ENCODE measurements at places on chromosomes 12 and 14.

GRCh38 chr12:33770652-33771051, 251.6 kb upstream of the ALG10 start:
- DNase-seq: no peak

DNA sequence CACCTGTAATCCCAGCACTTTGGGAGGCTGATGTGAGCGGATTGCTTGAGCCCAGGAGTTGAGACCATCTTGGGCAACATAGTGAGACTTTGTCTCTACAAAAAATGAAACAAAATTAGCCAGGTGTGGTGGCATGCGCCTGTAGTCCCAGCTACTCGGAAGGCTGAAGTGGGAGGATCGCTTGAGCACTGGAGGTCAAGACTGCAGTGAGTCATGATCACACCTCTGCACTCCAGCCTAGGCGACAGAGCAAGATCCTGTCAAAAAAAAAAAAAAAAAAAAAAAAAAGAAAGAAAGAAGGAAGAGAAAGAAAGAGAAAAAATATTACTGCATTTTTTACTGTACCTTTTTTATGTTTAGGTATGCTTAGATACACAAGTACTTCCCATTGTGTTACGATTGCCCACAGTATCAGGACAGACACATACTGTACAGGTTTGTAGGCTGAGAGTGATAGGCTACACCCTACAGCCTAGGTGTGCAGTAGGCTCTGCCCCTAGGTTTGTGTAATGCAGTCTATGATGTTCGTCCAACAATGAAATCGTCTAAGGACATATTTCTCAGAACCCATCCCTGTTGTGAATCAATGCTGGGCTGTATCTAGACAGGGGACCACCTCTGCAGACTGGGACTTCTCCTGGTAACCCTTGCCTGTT, 160.4 kb upstream of the PWP1 start:
- no peak for DNase-seq

DNA sequence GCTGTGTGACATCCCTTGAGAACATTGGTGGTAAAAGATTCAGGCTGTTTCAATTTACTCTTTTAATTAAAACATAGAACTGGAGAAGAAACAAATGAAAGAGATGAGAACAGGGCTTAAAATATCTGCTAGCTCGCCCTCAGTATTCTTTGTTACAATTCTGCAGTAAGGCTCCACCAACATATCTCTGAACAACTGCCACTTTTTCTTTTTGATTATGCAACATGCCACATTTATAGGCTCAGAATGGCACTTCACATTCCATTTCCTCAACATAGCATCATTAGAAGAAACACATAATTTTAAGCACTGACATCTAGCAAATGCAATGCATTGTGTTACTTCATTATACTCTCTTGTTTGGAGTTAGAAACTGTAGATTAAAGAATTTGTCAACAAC, 1315.2 kb downstream of the LRFN5 start:
- DNase-seq: no peak

DNA sequence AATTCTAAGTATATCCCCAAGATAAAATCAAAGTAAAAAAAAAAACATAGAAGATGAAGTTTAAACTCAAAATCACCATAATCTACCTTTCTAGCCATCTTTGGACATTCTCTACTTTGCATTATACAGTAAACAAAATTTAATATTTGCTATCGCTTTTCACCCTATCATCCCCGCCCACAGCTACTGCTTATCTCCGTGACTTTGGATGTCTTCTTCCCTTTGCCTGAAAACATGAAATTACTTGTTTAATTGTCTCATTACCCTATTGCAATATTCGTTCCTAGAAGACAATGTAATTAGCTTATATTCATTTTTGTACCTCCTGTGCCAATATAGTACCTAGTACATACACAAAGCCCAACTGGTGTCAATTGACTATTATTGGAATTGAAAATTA, 9.3 kb downstream of the SYNJ2BP start:
- DNase-seq: no peak

GRCh38 chr14:32078023-32078857, 1.1 kb downstream of the ARHGAP5 start:
- no peak for DNase-seq

DNA sequence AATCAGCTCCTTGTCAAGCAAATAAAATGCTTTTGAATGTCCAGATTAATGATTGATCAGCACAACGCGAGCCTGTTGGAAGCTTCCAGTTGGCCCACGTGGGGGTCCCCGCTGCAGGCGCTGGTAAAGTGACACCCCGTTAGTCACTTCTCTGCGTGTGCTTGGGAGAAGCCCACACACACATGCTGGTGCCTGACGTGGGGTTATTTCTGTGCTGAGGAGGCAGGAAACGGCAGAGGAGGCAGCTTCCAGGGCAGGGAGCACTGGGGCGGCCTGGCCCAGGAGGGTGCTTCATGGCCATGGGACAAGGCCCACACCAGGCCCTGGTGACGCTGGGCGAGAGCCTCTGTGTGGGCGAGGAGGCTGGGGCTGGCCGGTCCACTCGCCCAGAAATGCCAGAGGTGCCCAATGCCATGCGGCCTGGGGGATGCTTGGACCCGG, 101.5 kb downstream of the KIF26A start:
- DNase-seq: no peak

DNA sequence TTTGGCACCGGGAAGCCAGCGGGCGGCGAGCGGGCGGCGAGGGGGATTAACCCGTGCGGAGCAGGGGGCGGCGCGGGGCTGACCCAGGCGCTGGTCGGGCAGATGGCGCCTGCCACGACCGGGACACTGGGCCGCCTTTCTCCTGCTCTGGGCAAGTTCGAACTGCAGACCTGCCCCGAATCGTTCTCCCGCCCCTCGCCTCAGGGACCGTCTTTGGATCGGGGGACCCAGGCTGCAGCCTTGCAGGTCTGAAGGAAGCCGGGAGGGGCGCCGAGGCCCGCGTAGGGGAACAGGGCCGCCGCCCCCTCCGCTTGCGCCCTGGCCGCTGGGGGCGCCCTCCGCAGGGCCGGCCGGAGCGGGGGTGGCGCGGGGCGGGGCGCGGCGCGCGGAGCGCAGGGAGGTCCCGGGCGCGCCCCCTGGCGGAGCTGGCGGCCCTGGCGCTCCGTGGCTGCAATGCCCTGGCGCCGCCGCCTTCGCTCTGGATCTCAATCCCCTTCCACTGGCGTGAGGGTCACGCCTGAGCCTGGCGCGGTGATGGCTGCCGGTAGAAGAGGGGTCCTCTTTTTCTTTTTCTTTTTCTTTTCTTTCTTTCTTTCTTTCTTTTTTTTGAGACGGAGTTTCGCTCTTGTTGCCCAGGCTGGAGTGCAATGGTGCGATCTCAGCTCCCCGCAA, 449 bp upstream of the LTBP2 start:
- DNase-seq: peak; percentile 62

DNA sequence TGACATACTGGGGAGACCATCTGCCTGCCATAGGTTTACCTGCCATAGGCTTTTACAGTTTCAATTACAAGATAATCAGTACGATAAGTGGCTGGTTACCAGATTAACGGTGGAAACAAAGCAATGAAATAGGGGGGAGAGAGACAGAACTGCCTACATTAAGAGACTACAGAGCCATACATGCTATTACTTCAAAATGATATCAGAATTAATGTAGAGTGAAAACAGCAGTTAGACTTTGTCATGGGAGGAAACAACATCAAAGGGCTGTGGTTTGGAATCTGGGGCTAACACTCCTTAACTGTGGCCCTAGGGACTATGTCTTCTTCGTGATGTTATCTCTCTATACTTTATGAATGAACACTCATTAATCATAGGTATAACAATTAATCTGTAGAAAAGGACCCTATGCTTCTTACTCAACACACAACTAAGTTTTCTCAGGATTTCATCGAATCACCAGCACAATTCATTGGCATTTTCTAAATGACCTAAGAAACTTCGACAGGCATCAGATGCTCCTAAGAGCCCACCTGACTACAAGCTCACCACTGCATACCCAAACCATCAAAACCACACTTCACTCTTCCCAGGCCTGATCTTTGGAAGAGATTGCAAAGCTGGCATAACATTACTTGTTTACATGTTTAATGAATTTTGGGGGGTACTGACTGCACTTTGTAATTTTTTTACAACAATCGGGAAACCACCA, 475.6 kb upstream of the SOX5 start:
- no peak for DNase-seq

GRCh38 chr12:114738460-114739184, 54.6 kb upstream of the TBX3 start:
- no peak for DNase-seq

- no peak for DNase-seq
Measured at GRCh38 chr14:72824051-72824450, 69.8 kb downstream of the DPF3 start.

All from AML-193 (cell line).